Daoy (cell line): ENCODE measurements at places on chromosomes 6 and 20. TPM values are rescaled to one million over a fixed set of nuclear protein-coding genes. Genes with fewer than 3 reads are reported as not detected.

GRCh38 chr6:10633216-10633615 is 61.2 kb downstream of the C6orf52 start:
- DNase-seq, result peak; percentile 91

GRCh38 chr6:23775127-23775526 is 350.9 kb upstream of the NRSN1 start:
- DNase-seq, result peak; percentile 4

- DNase-seq, result no peak
Observed at GRCh38 chr6:7545316-7546019, 4.0 kb downstream of the DSP start.

GRCh38 chr20:41643504-41643938 is 25.3 kb upstream of the CHD6 start:
- peak; percentile 73 for DNase-seq

- DNase-seq, result no peak
Observed at GRCh38 chr6:125818225-125818657, 27.5 kb downstream of the NCOA7 start.

DNA sequence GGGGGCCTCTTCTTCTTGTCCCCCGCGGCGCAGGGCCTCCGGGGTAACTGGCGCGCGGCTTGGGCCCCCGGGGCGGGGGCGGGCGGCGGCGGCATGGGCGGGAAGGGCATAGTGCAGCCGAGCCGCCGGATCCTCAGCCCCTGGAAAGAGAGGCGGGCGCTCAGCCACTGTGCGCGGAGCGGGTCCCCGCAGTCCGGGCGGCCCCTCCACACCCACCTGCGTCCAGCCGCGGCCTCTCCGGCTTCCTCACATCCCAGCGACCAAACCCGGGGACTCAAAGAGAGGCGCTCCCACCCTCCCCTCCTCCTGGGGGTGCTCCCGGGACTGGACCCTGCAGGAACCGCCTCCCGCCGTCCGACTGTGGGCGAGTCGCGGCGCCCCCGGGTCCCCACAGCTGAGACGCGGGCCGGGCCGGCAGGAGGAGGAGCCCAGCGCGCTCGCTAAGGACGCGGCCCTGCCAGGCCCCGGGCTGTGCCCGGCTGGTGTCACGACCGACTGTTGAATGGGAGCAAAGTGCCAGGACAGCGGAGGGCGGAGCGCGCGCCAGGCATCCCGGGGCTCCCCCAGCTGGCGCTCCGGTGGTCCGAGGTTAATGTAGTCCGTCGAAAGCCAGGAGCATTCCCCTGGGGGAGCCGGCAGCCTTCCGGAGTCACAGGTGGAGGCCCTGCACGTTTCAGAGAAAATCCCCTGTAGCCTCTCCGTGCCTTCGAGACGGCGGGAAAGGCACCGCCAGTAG is at the start of gene PRR18:
TSS of gene PRR18 (minus strand) at position 360 of the 736 bp plus-strand sequence. CDS start at position 110, 250 bp downstream.
- DNase-seq, result peak; percentile 13

GRCh38 chr6:154450498-154450897 is 60.0 kb downstream of the CNKSR3 start:
- no peak for DNase-seq

DNA sequence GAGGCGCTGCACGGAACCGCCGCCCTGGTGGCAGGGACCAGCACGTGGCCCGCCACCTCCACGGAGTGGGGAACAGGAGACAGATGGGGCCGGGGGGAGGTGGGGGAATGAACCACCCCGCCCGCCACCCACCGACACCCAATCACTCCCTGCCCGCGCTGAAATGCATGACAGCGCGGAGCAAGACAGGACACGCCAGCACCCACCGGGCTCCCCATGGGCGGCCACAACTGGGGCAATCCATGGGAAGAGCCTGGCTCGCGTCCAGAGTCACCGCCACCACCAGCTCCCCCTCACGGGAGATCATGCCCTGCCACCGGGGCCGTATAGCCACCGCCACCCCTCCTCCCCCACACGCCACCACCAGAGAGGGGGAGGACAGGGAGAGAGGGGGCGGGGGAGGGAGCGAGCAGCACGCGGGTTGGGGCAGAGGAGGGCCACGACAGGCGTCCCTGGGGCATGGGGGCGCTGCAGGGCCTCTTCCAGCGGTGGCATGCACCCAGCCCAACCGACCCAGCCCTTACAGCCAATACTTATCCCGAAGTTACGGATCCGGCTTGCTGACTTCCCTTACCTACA is 744.3 kb upstream of the DEFB115 start:
- no peak for DNase-seq

DNA sequence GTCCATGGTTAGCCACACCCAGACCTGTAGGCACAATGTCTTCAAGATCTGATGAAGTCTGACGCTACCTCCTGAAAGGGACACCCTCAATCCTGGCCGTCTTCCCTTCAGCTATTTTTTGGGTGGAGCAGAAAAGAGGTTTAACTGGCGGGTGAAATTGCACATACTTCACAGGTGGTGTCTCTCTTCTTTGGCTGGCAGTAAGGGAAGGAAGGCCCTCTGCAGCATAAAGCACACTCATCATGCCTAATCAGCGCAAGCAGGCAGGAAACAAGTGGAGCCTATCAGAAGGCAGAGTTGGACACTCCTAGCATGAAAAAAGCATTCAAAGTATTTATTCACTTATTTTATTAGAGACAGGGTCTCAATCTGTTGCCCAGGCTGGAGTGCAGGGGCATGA is 32.9 kb downstream of the PNLDC1 start:
- DNase-seq, result no peak

DNA sequence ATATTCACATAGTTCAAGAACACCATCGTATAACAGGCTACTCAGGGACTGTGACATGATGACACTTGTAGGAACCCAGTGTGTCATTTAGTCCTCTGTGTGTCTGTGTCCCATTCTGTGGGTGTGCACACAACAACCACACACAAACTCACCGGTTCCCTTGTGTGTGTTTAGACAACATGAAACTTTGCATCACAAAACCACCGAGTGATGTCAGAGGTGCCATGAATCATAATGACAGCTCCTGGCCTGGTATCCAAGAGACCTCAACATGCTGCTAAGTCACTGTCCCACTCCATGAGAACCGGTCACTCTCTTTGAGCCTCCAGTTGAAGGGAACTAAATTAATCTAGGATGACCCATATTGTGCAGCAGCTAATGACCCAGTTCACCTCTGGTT is 421.3 kb downstream of the PREX1 start:
- DNase-seq, result peak; percentile 24

- peak; percentile 36 for DNase-seq
Observed at GRCh38 chr6:8006208-8006607, 58.0 kb downstream of the BLOC1S5 start.

DNA sequence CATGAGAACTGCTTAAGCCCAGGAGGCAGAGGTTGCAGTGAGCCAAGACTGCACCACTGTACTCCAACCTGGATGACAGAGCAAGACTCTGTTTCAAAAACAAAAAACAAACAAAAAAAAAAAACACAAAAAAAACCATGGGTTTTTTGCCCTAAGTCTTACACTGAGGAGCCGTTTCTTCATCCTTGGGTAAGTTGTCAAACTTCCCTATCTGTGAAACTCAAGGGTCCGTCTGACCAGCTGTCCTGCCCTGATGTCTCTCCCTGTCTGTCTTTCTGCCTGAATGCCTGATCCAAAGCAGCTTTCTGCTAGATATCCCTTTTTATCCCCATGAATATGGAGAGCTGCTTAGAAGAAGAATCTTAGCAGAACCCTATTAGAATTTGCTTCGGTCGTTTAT is 41.3 kb upstream of the CLDN20 start:
- DNase-seq, result no peak

- no peak for DNase-seq
Observed at GRCh38 chr6:35859367-35859766, 54.2 kb downstream of the LHFPL5 start.

DNA sequence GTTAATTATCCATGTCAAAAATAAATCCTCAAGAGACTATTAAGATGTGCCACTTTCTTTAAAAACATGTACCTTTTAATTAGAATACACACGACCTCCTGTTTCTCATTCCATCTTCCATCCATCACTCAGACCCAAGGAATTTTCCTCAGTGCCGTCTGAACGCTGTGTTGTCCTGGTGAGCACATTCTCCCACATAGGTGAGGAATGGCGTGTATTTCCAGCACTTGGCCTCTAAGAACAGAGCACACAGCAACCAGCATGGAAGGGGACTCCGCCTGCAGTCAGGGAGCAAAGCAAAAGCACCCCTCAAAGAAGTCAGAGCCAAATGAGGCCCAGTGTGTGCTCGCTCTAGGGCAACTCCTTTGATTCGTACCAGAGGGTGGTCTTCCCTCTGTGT is 45.9 kb downstream of the TBXT start:
- DNase-seq, result no peak

DNA sequence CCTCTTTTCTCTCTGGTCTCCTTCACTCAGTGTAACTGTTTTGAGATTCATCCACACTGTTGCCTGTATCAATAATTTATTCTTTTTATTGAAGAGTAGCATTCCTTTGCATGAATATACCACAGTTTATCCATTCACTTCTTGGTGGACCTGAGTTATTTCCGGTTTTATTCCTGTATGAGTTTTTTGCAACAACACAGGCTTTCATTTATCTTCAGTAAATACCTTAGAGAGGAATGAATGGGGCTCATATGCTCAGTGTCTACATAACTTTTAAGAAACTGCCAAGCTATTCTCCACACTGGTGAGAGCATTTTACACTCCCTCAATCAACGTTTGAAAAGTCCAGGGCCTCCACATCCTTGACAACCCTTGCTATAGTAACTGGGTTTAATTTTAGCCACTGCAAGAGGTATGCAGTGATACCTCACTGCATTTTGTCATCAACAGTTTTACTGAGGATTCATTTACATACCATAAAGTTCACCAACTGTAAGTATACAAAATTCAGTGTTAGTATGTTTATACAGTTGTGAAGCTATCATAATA is 154.6 kb downstream of the PDE10A start:
- no peak for DNase-seq

- no peak for DNase-seq
Observed at GRCh38 chr20:4329232-4329631, 313.9 kb upstream of the RNF24 start.

- peak; percentile 85 for DNase-seq
Observed at GRCh38 chr20:2283706-2284423, 11.9 kb upstream of the TGM3 start.

DNA sequence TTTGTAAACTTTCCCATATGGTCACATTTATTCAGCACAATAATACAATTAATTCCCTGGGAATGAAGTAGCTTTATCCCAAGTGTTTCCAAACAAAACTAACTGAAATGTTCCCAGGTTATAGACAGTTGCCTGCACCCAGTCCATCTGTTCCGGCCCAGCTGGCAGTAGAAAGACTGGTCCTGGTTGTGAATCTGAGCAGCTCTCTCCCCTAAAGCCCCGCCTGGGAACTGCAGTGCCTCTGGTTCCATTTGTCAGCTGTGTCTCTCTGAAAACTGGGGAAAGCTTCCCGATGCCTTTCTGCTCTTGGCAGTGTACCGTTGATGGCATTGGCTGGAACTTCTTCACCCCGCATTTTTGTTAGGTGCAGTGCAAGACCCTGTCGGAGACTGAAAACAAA is 8.7 kb downstream of the MTHFD1L start:
- DNase-seq, result no peak

The PREX1 gene
- 8.8 and 11.1 TPM in 2 replicates for total RNA-seq

The MTRF1L gene
- 23.5 and 29.3 TPM in 2 replicates for total RNA-seq

The SAPCD1 gene
- 0.27 and 1.6 TPM in 2 replicates for total RNA-seq

The LGSN gene
- total RNA-seq, result 0.23 TPM in 1 of 2 replicates, not detected in the other

The FAM229B gene
- 29.6 and 31.6 TPM in 2 replicates for total RNA-seq

The PGC gene
- total RNA-seq, result not detected in 2 replicates

The SNRPB gene
- 924 and 967 TPM in 2 replicates for total RNA-seq

The RWDD1 gene
- total RNA-seq, result 39.0 and 51.6 TPM in 2 replicates

The SMLR1 gene
- total RNA-seq, result not detected in 2 replicates

The TMEM151B gene
- 0.23 and 0.33 TPM in 2 replicates for total RNA-seq

The LST1 gene
- total RNA-seq, result 0.09 and 3.5 TPM in 2 replicates

The CALHM4 gene
- total RNA-seq, result not detected in 2 replicates

The MOG gene
- not detected in 2 replicates for total RNA-seq
